ENCODE measurements at places on chromosomes 4 and X.

DNA sequence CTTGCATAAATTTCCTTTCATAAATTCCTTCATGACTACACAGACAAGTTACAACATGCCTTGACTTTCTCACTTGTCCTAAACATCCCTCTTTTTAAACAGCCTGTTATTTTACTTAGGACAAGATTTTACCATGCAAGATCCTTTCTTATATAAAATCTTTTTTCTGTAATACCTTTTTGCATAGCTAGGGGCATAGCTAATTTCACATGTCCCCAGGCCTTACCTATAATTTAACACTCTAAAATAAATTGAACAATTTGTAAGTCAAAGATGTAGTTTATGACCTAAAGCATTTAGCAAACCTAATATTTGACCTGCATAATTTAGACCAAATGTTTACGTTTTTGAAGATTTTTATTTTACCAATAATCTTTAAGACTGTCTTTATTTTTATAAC is 396.3 kb upstream of the FSTL5 start:
- no peak for DNase-seq

DNA sequence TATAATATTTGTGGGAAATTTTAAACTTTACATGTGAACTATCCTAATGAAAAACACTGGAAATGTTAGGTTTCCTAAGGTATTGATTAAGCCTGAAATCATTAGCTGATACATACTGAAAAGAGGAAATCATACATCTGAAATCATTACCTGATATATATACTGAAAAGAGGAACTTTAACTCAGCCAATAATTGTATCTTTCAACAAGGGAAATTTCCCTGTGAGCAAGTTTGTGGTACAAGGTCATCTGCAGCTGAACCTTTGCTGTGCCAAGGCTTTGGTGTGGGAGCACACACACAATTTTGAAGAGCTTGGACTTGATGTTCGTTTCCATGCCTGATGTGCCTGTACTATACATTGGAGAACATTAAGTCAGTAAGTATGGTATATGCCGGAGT is 131.9 kb upstream of the USP9X start:
- DNase-seq, result no peak

DNA sequence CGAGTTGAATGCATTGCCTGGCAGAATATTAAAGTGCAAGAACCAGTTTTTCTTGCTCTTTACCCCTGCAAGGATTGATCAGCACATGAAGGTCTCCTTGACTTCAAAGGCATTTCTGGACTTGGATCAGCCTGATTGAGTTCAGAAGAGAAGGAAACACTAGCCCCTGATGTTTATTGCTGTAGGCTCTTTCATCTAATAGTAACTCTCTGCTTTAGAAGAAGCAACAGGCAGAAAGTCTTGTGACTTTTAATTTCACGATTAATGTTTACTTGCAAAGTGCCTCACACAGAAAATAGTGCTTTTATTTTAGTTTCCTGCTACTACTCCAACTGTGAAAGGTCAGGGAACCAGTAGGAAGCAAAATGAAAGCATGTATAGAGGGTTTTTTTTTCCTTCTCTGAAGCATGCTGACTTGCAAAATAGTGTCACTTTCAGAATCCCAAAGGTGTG is 69.1 kb downstream of the PCDH7 start:
- no peak for DNase-seq

DNA sequence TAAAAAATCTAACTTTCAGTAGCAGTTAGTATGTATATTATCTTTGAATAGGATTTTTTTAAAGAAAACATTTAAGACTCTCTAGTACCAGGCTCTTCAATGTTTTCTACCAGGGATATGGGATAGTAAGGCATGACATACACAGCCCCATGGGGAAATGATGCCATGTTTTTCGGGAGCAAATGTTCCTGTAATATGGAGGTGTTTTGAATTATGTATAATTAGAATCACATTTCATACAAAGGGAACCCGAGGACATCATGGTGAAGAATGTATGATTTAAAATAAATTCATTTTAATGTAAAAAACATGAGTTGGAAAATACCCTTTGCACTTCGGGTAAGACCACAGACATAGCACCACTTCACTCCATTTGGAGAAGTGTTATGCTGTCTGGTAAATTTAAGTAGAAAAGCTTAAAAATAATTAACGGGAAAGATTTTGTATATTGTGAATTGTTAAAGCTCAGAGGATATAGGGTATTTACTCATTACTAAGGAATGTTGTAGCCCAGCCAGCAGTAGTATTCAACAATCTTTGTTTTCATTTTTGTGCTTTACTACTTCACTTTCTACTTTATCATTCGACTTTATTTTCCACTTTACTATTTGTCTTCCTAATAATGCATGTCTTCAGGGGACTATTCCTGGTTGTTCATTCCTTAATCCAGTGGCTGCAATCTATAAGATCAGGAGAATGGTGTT is 2050.7 kb downstream of the ARAP2 start:
- DNase-seq, result no peak

DNA sequence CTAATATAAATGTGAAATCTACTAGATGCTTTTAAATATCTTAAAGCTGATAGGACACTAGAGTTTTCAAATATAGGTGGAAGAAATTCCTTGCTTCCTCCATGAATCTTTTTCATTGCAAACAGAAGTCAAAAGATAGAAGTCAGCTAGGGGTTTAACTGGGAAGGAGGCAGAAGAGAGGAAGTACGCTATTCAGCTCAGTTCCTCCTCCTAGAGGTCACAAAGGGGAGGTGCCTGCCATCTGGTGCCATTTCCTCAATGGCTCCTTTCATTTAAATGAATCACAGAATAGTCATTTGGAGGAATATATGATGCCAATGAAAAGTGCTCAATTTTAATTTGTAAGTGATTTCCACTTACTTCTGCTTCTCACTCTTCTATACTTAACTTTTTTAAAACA is 8.5 kb downstream of the COL25A1 start:
- DNase-seq, result no peak

DNA sequence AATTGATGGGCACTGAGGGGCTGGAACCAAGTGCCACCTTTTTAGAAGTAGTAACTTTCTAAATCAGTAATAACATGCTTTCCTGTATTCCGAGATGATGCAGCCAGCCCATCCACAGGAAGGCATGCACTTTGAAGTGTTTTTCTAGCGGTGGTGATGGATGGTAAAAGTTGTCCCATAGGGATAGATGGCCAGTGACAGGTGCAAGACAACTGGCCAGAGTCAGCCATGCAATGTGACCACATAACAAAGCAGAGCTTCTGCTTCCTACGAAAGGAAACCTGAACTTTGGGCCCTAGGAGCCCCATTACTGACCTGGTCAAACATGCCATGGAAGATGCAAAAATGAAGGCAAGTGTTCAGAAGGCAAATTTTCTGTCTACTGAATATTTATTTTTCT is 72.3 kb downstream of the NR3C2 start:
- DNase-seq, result no peak

GRCh38 chrX:123408821-123409737 is 225.0 kb downstream of the GRIA3 start:
- no peak for DNase-seq

GRCh38 chr4:174084542-174084941 is 198.9 kb downstream of the FBXO8 start:
- DNase-seq, result no peak

GRCh38 chrX:120378570-120378969 is 16.7 kb downstream of the ATP1B4 start:
- DNase-seq, result no peak

DNA sequence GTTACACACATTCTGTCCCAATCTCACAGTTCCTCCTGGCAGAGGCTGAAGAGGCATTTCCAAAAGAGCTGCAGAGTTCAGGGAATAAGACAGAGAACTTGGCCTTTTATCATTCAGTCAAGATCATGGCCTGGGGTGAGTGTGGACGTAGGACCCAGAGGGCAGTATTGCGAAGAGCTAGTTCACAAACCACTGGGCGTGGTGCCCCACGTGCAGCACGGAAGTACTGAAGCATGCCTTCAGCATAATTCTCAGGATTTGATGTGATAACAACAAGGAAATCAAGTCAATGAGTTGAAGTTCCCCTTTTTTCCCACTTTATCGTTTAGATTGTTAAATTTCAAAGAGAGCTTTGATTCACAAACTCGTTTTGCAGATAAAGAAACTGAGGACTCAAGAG is 117.7 kb downstream of the RELL1 start:
- no peak for DNase-seq

- DNase-seq, result no peak
These were observed 106.9 kb downstream of the SORCS2 start for GRCh38 chr4:7299010-7299907.

DNA sequence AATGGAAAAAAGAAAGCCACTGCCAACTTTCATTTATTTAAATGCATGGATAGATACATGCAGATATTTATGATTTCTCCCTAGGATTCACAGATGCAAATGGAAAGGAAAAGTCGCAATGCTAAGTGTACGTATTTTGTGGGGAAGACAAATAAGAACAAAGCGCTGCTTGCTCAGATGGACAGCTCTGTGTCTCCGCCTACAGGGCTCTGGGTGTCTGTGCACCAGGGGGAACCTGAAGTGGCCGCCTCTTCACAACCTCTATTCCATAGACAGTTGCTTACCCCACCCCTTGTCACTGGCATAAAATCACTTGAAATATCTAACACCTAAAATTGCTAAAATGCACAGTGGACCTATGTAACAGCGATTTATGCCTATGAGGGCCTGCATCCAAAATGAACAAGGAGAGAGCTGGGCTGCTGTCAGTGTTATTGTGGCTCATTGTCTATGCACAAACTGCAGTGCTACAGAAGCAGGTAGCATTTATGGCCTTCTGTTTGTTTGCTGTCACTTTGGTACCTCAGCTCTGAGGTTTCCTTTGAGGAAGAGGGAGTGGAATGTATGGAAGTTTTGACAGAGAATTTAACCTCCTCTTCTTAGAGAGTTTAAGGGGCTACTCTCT is 58.6 kb upstream of the PAGE1 start:
- DNase-seq, result peak; percentile 50

GRCh38 chrX:10130354-10130753 is 26.4 kb upstream of the CLCN4 start:
- DNase-seq, result no peak

- no peak for DNase-seq
These were observed 68.0 kb downstream of the ADRA2C start for GRCh38 chr4:3834186-3834662.

GRCh38 chr4:80361329-80361900 is 25.9 kb downstream of the CFAP299 start:
- no peak for DNase-seq

Measured in activated T-cell treated with anti-CD3 and anti-CD28 coated beads, Interleukin-2, amount 50 U/mL, for 48 hours (primary cell).